GM12891 (cell line): ENCODE measurements at places on chromosomes 7 and 10.

DNA sequence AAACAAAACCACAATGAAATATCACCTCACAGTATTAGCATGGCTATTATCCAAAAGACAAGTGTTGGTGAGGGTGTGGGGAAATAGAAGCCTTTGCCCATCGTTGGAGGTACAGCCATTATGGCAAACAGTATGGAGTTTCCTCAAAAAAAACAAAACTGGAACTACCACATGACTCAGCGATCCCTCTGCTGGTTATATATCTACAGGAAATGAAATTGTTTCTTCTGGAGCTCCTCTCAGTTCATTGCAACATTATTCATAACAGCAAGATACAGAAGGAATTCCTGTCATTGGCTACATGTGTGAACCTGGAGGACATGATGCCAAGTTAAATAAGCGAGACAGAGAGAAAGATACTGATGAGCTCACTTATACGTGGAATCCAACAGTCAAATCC is 2.4 kb upstream of the UBE3C start:
- no peak for DNase-seq

- no peak for DNase-seq
Observed at GRCh38 chr10:124340033-124340760, 78.5 kb downstream of the OAT start.

- DNase-seq: no peak
Observed at GRCh38 chr10:74917481-74918077, 91.2 kb downstream of the KAT6B start.

- no peak for DNase-seq
Observed at GRCh38 chr10:21398563-21399231, 126.8 kb downstream of the SKIDA1 start.
